ENCODE measurements at places on chromosomes 6 and 20.

GRCh38 chr6:14975471-14975817, 270.4 kb upstream of the JARID2 start:
- no peak for DNase-seq

DNA sequence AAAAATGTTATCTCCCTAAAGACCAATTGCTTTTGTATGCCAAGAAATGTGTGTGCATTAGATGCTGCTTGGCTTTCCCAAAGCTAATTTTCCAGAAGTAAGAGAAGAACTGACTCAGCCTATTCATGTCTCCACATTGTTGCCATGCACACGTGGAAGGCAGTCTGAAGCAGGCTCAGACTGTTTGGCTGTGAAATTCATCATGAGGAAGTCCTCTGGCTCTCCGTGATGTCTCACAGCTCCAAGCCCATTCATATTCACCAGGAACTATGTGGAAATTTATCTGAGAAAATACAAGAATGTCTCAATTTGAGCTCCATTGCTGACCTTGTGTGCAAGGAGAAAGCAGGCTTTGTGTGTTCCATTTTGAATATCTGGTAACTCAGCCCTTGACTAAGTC, 1022.2 kb upstream of the GJE1 start:
- no peak for DNase-seq

DNA sequence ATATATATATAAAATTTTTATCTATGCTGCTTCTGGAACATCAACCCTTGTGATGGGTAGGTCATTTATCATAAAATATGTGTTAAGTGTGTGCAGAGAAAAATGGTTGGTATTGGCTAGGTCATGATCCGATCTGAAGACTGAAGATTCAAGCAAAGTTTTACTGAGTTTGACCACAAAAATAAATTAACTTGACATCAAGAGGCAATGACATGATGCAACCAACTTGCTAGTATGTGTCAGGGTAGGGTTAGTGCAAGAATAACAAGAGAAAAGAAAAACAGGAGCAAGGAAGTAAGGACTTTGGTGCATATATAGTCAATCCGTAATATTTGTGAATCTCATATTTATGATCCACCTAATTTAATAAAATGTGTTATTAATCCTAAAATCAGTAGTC, 1202.0 kb upstream of the ADGRB3 start:
- DNase-seq = no peak

- no peak for DNase-seq
Observed at GRCh38 chr6:78515271-78515670, 352.1 kb upstream of the IRAK1BP1 start.

DNA sequence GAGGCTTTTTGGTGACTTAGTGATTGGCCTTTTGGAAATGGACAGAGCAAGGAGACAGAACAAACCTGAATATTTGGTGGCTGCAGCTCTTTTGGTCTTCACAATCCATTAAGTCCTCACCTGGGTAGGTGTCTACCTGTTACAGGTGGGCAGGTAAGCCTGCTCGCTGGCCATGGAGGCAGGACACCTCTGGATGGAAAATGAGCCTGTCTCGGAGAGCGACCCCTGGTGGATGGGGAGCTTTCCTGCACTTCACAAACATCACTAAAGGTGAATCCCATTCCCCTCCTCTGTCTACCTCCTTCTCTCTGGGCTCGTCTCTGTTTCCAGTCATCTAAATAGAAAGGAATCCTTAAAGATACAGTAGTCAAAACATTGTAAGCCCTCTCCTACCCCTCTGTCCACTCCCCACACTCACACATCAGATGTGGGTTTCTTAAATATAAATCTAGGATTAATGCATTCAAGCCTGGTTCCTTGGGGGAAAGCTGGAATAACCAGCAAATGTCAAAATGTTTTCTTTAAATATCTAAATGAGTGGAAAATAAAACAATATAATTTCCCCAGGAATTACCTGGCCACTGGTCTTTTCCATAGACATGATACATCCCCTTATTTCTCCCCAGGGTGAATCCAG, 304.9 kb downstream of the CDH26 start:
- DNase-seq = peak; percentile 12

DNA sequence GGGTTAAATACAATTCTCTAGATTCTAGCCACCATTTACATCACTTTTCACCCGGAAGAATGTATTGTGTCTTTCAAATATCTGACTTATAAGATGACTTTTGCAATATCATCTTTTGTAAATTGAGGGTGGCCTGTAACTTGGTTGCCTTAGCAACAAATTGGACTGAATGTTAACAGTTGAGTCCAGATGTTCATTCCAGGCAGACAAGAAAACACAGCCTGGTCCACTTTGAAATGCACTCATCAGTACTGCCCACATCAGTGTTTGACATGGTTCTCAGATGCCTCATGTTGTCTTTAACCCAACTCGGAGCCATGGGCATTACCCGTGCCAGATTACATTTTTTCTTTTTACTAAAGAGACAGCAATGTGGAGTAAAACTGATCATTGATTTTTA, 781.6 kb upstream of the CHD6 start:
- DNase-seq = no peak

- no peak for DNase-seq
Observed at GRCh38 chr6:7222197-7222596, 90.8 kb downstream of the SSR1 start.

DNA sequence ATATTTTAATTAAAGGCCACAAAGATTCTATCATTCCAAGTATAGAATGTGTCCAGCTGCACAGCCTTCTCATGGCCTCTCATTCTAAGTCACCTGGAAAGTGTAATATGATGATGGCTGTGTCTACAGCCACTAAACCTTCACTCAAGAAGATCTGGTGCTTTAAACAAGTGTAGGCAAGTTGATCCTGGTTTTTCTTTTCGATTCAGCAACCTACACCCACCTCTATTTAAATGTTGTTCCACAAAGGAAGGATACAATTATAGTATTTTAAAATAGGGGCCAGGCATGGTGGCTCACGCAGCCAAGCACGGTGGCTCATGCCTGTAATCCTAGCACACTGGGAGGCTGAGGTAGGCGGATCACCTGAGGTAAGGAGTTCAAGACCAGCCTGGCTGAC, 25.5 kb upstream of the DST start:
- DNase-seq = no peak

DNA sequence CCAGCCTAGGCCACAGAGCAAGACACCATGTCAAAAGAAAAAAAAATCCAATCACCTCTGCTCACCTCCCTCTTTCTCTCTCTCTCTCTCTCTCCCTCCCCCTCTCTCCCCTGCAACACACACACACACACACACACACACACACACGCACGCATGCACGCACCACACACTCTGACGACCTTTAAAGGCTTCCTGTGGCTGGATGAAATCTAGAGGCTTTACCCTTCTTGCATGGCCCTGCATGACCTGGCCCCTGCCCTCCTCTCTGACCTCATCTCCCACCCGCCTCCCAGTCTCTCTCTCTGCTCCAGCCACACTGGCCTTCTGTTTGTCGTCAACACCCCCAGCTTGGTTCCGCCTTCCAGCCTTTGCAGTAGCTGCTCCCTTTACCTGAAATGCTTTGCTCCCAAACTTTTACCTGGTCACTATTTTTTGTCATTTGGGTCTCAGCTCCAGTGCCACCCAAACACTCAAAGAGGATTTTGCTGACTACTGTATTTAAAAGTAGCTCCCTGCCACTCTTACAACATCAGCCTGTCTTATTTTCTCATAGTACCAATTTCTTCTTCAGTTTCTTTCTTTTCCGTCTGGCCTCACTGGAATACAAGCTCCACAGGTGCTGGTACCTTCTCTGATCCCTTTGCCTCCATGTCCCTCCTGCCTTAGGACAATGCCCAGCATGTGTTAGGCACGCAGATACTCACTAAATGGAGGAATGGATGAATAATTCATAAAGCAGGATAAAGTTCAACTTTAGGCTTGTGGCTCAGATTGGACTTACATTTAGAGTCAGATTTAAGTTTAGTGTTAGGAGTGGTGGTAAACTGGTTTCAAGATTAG, 4.3 kb upstream of the LTA start:
- DNase-seq = peak; percentile 17

DNA sequence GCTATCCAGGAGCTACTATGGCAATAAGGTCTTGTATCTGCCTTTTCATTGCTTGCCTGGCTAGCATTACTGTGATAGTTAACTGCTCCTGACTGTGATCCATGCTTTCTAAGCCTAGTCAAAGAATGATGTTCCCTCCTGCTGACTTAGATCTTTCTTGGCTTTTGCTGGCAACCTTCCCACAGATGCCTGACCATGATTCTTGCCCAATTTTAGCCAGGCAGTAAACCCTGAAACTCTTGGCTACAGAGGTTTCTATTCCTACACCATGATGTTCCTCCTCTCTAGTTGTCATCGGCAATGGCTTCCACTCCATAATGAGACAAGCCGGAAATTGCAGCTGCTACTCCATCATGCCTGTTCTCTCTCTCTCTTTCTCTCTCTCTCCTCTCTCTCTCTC, 238.1 kb downstream of the HAO1 start:
- DNase-seq = no peak

GRCh38 chr6:163531122-163531521, 116.6 kb downstream of the QKI start:
- no peak for DNase-seq

GRCh38 chr6:78808356-78808891, 58.9 kb upstream of the IRAK1BP1 start:
- no peak for DNase-seq

- DNase-seq = no peak
Observed at GRCh38 chr20:58127701-58128111, 100.7 kb downstream of the ANKRD60 start.

DNA sequence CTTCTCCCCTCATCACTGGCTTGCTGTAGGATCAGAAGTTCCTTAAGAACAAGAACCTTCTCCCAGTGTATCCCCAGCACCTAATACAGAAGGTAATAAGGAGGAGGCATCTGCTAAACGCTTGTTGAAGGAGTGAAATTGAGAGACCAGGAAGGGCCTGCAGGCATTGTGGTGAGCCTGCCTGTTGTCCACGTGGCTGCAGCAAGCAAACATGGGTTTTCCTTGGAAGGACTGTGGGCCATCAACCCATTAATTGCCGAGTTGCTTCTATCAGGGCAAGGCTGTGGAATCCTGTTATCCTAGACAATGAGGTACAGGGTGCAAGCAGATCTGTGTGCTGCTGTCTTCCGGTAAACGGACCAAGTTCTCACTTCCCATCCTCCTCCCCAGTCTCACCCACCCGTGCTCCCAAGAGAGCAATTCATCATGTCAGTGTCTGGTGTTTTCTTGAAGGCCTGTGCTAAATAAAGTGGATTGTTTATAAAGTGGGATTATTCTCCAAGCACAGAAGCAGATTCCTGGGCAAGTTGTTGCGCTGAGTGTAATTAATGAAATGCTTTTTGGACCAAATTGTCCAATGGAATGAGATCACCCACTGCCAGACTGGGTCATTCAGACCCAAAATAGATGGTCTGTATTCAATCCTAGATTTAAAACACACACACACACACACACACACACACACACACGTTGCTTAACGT, 164.6 kb upstream of the CDYL start:
- no peak for DNase-seq

DNA sequence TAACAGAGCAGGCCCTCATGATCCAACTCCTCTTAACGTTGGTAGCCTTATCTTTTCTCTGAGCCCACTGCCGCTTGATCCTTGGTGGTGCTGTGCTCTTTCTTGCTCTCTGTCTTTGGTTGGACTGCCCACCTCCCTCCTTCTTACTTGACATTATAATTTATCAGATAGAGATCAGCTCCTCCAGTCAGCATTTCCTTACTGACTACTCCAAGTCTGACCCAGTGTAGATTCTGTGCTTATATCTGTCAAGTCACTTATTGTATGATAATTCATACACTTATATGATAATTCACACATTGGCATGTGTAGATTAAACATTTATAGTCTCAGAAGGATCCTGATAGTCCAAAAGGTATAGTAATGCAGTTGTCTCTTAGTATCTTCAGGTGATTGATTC, 18.1 kb downstream of the PTPRA start:
- DNase-seq = no peak

DNA sequence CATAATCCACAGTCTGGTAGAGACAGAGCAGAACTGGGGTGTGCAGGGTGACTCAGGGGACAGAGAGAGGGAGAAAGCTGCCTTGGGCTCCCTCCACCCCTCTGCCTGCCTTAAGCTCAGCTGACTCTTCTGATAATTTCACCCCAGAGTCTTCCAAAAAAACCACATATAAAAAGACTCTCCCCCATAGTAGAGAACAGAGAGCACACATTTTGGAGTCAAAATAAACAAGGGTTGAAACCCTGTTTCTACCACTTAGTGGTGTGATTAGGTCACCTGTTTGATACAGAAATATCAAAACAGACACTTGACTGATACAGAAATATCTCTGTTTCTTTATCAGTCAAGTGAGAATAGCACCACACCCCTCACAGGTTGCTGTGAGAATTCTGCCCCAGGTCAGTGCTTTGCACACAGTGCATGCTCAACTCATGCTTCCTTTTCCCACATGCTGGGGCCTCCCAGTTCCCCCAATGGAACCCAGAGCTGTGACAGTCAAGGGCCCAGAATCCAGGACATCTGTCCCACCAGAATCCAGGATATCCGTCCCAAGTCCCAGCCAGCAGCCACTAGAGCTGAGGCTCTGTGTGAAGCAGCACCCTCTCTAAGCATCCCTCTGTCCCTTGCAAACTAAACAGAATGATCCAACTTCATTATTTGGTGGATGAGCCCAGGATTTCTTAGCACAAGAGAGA, 1.2 kb downstream of the TREML2 start:
- no peak for DNase-seq

DNA sequence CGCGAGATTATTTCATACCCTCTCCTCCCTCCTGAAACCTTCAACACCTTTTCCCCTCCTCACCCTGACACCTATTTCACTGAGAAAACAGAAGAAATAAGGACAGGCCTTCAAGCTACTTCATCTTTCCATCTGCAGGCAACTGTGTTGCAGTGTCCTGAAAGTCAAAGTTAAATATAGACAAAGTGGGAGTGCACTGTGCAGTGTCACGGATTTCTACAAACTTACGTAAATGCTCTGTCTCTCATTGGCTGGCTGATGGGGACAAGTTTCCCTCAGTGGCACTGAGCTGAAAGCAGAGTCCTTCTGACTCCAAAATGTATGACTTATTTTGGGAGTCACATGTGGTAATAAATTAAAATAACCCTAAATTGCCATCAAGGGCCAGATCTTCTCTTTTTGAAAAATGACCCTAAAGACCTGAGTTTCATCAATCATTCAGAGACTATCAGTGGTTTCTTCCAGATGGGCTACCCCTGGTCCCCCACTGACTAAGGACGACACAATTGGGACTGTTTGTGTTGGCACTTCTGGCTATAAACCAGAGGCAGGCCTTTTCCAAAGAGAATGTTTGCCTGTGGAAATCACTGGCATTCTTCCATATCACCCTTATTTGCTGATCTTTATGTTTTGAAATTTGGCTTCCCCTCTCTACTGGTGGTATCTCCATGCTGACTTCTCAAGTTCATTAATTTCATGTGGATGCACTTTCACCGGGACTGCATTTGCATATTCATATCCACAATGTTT, 21.6 kb downstream of the ALDH8A1 start:
- no peak for DNase-seq

DNA sequence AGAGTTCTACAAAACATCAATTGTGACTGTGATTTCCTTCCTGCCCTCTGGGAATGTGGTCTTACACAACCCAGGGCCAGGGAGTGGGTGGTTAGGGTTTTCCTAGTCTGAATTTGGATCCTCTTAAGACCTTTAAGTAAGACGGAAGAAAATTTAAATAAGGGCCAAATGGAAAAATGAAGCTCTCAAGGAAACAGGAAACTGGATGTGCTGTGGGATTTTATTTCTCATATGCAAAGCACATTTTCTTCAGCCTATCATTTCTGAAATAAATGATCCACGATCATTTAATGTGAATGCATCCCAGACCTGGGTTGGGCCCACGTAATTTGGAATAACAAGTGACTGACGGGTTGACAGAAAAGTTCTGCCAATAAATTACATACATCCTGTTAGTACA, 243.6 kb downstream of the CLIC5 start:
- DNase-seq = no peak

- DNase-seq = no peak
Observed at GRCh38 chr6:111865049-111865585, 8.1 kb downstream of the FYN start.

All from activated CD4-positive, CD25-positive, alpha-beta regulatory T cell (primary cell).